ENCODE measurements at places on chromosomes 7 and 10.

GRCh38 chr7:149081914-149082313 lies 8.6 kb downstream of the ZNF786 start:
- no peak for DNase-seq

DNA sequence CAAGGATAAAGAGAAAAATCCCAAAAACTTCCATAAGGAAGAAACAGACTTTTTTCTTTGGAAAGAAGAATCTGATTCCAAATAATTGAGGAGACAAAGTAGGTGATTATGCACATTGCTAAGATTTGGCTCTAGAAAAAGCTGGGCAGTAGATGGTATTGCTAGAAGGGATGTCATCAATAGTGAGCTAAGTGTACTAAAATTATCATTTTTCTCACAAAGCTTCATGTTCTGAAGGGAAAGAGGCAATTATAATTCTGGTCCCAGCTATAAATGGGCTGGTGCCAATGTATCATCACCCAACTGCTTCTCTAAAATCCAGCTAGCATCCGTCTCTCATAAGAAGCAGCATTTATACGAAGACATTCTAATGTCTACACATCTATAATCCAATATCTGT lies 23.9 kb downstream of the STEAP1 start:
- no peak for DNase-seq

- no peak for DNase-seq
These were observed 175.8 kb upstream of the KAT6B start for GRCh38 chr10:74650613-74651012.

DNA sequence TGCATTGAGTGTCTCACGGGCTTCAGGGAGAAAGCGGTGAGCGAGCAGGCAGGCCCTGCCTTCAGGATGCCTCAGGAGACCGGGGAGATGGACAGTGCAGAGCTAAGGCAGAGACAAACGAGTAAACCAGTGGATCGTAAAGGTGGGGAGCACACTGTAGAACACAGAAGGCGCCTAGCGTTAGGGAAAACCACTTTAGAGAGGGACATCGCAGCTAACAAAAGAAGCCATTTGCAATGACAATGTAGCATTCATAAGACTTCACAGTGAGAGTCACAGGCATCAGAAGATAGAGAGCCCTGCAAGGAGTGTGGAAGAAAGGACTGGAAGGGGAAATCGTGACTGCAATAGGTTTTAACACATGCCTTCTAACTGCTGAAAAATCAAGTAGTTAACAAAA lies 54.9 kb upstream of the TMEM273 start:
- no peak for DNase-seq

- no peak for DNase-seq
These were observed 28.4 kb upstream of the VWDE start for GRCh38 chr7:12431886-12432556.

DNA sequence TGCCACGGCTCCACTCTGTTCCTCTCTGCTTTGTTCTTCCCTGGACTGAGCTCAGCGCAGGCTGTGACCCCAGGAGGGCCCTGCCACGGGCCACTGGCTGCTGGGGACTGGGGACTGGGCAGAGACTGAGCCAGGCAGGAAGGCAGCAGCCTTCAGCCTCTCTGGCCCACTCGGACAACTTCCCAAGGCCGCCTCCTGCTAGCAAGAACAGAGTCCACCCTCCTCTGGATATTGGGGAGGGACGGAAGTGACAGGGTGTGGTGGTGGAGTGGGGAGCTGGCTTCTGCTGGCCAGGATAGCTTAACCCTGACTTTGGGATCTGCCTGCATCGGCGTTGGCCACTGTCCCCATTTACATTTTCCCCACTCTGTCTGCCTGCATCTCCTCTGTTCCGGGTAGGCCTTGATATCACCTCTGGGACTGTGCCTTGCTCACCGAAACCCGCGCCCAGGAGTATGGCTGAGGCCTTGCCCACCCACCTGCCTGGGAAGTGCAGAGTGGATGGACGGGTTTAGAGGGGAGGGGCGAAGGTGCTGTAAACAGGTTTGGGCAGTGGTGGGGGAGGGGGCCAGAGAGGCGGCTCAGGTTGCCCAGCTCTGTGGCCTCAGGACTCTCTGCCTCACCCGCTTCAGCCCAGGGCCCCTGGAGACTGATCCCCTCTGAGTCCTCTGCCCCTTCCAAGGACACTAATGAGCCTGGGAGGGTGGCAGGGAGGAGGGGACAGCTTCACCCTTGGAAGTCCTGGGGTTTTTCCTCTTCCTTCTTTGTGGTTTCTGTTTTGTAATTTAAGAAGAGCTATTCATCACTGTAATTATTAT lies 1.2 kb downstream of the CLDN4 start:
- no peak for DNase-seq

DNA sequence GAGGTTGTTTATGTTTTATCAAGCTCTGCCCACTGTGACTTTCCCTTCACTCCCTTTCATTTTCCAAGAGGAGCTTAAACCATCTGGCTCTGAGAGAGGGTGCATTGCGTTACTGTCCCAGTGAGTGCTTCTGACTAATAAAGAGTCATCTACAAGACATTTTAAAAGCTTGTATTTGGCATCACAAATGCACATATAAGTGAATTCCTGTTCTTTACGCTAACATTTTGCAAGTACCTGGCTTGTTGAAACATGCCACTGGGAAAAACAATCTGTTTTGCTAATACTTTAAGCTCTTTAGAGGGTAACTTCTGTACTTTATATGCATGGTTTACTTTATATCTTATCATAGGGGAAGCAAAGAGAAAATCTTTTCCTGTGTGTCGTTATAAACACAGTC lies 534.6 kb upstream of the POM121L12 start:
- no peak for DNase-seq

- no peak for DNase-seq
These were observed 24.4 kb downstream of the PLXNA4 start for GRCh38 chr7:132551886-132552285.

- no peak for DNase-seq
These were observed 49.7 kb downstream of the CDK1 start for GRCh38 chr10:60827791-60828488.

- DNase-seq, result no peak
These were observed 27.3 kb upstream of the KNDC1 start for GRCh38 chr10:133132473-133133291.

- DNase-seq, result no peak
These were observed 179.2 kb downstream of the RELN start for GRCh38 chr7:103810112-103810744.

DNA sequence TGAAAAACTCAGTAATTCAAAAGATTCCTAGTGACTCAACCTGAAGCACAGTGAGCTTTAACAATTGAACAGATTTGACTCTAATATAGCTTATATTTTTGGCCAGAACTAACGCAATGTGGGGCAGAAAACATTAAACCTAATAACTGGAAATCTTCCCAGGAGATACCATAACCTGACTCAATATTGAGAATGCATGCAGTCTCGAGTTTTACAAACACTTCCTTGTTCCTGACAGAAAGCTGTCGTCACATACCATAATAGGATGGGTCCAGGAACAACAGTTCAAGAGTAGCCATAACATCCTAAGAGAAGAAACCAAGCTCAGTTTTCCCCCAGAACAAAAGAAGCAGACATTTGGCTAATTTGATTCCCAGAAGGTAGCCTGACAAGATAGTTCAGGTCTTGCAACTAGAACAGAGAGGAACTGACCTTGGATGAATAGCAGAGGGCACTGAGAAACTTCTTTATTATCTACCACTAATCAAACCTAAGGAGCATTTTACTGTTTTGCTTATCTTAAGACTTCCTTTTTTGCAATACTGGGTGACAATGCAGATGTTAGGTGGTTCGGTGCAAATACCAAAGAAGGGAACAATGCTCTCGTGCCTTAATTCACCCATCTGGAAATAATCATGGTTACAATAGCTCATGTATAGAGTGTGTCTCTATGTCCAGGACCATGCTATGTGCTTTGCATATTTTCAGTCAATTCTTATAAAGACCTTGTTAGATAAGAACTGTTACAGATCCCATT lies 38.6 kb upstream of the ACSL5 start:
- DNase-seq, result no peak

DNA sequence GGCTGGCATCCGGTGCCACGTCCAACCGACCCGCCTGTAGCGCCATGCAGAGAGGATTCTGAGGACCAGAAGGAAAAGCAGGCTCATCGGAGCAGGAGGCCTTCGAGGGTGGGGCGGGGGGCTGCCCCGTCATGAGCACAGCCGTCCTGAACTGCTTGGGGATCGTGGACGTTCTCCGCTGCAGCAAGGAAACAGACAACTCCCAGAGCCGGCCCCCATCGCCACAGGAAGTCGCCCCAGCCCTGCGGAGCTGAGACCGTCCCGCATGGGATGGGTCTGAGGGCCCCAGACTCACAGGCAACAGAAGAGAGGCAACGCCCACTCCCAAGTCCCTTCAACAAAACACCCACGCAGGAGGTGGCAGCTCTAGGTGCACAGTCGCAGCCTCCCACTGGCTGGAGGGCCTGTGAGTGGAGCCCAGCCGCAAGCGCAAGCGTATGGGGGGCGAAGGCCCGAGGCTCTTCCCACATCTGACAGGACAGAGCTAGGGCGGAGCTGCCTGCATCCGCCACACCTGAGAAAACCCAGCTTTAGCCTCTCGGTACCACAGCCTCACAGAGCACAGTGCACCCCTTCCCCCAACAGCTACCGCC lies 64.7 kb upstream of the TNRC18 start:
- no peak for DNase-seq

GRCh38 chr7:40279991-40280390 lies 145.2 kb downstream of the SUGCT start:
- no peak for DNase-seq

- no peak for DNase-seq
These were observed 222.9 kb downstream of the CHRM2 start for GRCh38 chr7:137091396-137091795.

GRCh38 chr7:98394377-98394836 lies 6.5 kb downstream of the BAIAP2L1 start:
- DNase-seq, result no peak

GRCh38 chr7:87036985-87037384 lies 22.5 kb downstream of the ELAPOR2 start:
- DNase-seq, result no peak
